Cardiac atrium fibroblast (primary cell): ENCODE measurements at places on chromosomes 5 and 9. TPM values are rescaled to one million over a fixed set of nuclear protein-coding genes. Genes with fewer than 3 reads are reported as not detected.

PCDHGB6 gene
- total RNA-seq = 1.4 and 2.1 TPM in 2 replicates

SAXO1 gene
- total RNA-seq = not detected in 2 replicates

GBGT1 gene
- 4.1 and 6.3 TPM in 2 replicates for total RNA-seq

MOB3B gene
- total RNA-seq = 0.16 and 0.18 TPM in 2 replicates

SMIM23 gene
- total RNA-seq = not detected in 2 replicates

ZFYVE16 gene
- 11.9 and 17.8 TPM in 2 replicates for total RNA-seq

UTP15 gene
- total RNA-seq = 6.0 and 13.8 TPM in 2 replicates

PAM gene
- 305 and 346 TPM in 2 replicates for total RNA-seq

RABGAP1 gene
- 12.6 and 15.6 TPM in 2 replicates for total RNA-seq

RHOBTB3 gene
- 101 and 122 TPM in 2 replicates for total RNA-seq

CDC42SE2 gene
- 16.2 and 16.6 TPM in 2 replicates for total RNA-seq

PRUNE2 gene
- total RNA-seq = 5.2 and 17.8 TPM in 2 replicates

PAIP1 gene
- total RNA-seq = 62.1 and 103 TPM in 2 replicates

NSUN2 gene
- 35.6 and 41.9 TPM in 2 replicates for total RNA-seq

CNTFR gene
- total RNA-seq = 0.72 TPM in 1 of 2 replicates, not detected in the other

CDKN2B gene
- total RNA-seq = 5.1 and 16.8 TPM in 2 replicates

BRINP1 gene
- total RNA-seq = not detected in 2 replicates

MYMK gene
- total RNA-seq = not detected in 2 replicates

ZNF883 gene
- total RNA-seq = 1.8 and 2.0 TPM in 2 replicates

MSX2 gene
- total RNA-seq = 0.97 and 2.3 TPM in 2 replicates

OTP gene
- total RNA-seq = not detected in 2 replicates

QRFP gene
- total RNA-seq = not detected in 2 replicates

SNX30 gene
- total RNA-seq = 5.4 and 9.4 TPM in 2 replicates

UBE2QL1 gene
- total RNA-seq = not detected in 2 replicates

KIF3A gene
- 3.2 and 5.1 TPM in 2 replicates for total RNA-seq

GPRIN1 gene
- total RNA-seq = 2.7 and 3.7 TPM in 2 replicates

GCNT4 gene
- 3.4 and 6.9 TPM in 2 replicates for total RNA-seq

CCDC192 gene
- total RNA-seq = not detected in 2 replicates

TRIO gene
- total RNA-seq = 31.2 and 59.8 TPM in 2 replicates

FBP2 gene
- not detected in 2 replicates for total RNA-seq

PCDHA13 gene
- total RNA-seq = not detected in 2 replicates

SPINK4 gene
- total RNA-seq = not detected in 2 replicates
